OCI-M1 (cell line): ENCODE measurements at places on chromosomes 2 and 18.

DNA sequence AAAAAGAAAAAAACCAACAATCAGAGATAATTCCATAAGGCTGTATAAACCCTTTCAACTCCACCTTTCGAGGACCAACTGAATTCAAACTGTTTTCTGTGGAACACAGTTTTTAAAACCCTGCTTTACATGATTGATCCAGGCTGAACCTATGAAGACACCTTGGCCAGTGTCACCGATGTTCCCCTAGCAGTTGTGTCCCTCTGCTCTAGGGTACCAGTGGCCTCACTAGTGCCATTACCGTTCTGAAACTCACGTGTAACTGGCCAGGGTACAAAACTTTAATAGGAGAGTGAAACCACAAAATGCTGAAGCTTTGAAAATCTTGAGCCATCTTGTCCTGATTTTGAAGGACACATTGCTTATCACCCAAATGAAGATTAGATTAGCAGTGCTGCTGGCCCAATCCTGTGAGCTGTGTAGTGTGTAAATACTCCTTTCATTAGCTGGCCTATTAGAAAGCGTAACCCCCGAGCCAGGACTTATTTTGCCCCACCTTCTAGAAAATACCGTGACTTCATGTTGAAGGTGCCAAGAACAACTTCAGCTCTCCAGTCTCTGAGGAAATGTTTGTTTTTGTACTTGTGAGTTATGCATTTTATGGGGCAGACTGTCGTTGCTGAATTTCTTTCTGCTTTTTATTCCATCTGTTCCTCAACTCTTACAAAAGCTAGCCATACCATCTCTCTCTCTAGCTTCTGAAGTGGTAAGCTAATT is 147.8 kb upstream of the MAP3K20 start:
- DNase-seq, result no peak

- DNase-seq, result no peak
These were observed 28.7 kb downstream of the GEMIN6 start for GRCh38 chr2:38806733-38807059.

- DNase-seq, result no peak
These were observed 159.1 kb upstream of the ZSWIM2 start for GRCh38 chr2:187008111-187008510.

DNA sequence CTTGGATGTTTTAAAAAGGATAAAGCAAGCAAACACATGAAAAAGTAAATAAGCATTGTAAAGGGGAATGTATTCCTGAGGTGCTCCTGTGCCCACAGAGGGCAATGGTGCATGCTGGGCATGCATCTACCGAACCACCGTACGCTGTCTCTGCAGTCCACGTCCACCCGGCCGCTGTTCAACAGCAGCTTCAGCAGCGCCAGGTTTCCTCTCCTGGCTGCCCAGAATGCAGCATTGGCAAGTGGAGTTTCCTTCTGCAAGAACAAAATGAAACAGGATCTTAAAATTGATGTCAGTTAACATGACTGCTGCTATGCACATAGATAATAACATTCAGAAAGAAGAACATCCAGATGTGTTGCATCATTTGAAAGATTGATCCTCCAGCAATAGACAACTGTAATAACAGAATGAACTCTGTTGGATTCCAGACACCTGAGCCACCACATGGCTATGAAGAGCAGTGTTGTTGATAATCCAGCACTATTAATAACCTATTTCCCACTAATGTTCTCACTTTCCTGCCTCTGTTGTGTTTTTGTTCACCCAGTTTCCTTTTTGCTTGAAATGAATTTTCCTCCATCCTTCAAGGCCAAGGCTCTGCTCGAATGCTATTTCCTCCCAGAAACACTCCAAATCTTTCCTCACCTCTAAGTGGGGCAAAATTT is 13.6 kb downstream of the ANKRD29 start:
- DNase-seq, result peak; percentile 13

- DNase-seq, result no peak
These were observed 32.5 kb downstream of the RNF152 start for GRCh38 chr18:61860302-61860701.

DNA sequence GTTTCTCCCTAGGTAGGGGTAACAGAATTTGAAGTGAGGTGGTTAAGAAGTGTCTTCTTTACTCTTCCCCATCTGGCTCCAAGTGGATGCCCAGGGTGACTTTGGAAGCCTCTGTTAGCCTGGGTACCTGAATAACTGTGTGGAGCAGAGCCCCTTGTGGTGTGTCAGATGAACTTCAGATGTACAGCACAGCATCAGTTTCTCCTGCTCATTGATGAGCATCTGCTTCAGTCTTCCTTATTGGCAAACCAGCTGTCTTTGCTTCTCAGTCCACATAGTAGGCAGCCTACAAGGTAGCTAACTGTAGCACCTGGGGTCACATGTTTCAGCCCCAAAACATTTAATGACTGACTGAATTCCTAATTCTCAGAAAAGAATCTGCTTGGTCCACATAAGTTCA is 56.2 kb upstream of the ATP8B1 start:
- peak; percentile 58 for DNase-seq

- DNase-seq, result peak; percentile 93
These were observed 23.1 kb downstream of the PRPF40A start for GRCh38 chr2:152694161-152694661.

DNA sequence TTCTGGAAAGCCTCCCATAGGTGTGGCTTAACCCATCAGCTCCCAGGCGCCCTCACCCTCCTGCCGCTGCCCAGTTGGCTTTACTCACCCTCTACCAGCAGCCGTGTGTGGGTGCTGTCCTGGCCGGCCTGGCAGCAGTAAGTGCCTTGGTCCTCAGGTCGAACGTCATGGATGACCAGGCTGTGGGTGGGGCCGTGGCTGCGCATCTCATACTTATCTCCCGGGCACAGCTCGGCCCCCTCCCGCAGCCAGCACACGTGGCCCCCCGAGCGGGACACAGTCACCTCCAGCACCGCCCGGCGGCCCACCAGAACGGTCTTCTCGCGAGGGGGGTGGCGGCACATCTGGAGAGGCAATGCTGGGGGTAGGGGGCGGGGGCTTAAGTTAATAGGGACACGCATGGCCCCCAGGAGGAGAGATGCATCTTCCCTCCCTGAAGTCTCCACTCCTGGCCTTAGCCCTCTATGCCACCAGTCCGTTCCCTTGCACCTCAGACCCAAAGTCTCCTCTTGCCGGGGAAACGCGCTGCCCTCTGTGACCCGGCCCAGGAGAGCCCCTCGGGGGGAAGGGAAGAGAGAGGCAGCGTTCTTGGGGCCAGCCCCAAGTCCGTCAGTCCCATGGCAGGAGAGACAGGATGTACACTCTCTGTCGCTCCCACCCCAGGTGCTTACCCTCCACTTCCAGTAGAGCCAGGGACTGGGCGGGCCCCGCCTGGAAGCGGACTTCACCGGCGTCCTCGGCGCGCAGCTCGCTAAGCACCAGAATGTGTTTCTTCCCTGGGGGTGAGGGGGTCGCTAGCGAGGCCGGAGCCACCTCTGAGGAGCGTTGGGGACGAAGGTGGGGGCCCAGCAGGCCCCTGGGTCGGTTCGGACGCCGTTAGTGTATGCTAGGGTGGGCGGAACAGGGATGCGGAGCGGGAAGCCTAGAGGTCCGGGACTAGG is 7.9 kb downstream of the TMEM198 start:
- peak; percentile 71 for DNase-seq

- peak; percentile 10 for DNase-seq
These were observed 20.9 kb upstream of the COL6A3 start for GRCh38 chr2:237434866-237435311.

GRCh38 chr2:240204431-240205276 is 64.2 kb upstream of the OTOS start:
- no peak for DNase-seq

- no peak for DNase-seq
These were observed 46.0 kb upstream of the SERTAD2 start for GRCh38 chr2:64699712-64700111.
